ENCODE measurements at places on chromosomes 4 and X.

DNA sequence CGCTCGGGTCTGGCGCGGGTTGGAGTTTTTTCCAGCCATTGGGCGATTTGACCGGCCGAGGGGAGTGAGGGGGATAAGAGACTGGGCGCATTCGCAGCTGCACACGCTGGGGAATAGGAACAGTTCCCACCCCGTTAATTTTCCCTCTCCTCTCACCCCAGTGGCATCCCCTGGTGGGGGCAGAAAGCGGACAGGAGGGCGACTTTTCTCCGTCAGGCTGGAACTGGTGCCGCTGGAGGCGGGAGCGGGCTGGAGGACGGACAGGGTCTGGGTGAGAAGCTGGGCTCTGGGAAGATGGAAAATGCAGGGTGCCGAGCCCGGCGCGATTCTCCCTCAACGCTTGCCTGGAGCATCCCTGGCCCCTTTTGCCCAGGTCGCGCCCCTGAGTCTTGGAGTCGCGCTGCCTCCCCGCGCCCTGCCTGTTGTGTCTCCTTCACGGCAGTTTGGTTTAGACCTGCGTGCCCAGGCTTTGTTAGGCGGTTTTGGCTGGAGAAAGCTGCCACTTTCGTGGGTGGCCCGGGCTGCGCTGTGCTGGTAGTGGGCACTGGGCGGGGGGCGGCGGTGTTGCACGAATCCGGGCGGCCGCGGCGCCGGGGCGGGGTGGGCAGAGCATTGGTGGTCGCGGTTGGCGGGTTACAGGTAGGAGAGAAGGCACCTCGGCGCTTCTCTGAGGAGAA is 2.0 kb downstream of the ADGRL3 start:
- no peak for DNase-seq

DNA sequence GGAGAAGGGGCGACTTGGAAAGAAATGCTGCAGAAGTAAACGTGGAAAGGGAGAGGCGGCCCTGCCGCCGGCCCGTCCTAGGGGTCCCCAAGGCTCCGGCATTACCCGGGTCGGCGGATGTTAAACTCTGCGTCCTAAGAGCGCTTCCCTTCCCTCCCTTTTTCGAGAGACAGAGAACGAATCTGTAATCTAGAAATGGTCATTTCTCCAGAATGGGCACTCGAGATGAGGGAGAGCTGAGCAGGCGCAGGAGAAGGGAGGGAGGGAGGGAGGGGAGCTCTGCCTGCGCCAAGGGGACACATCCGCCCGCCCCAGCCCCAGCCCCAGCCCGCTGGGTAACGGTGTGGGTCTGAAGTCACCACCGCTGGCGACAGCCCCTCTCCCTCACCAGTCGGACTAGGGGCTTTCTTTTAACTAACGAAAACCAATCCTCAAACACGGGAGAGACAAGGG is 1.7 kb downstream of the HCFC1 start:
- DNase-seq = no peak

- no peak for DNase-seq
Observed at GRCh38 chrX:53044995-53045394, 3.6 kb upstream of the GPR173 start.

DNA sequence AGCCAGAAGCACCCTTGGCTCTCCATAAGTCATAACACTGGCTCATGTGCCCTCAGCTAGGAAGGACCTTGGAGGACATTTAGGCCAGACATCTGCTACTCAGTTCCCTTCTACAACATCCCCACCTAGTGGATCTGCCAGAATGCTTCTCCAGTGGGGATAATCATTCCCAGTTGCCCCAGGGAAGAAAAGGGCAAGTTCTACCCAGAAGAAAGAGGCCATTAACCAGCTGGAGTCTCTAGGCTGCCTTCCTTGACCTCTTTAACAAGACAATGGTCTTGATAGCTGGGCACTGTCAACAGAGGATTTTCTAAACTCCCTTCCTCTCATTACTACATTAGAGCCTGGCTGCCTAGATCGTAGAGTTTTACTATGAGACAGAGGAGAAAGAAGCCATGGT is 42.0 kb downstream of the LGI2 start:
- peak; percentile 40 for DNase-seq
